ENCODE measurements at places on chromosomes 7 and 10. TPM values are rescaled to one million over a fixed set of nuclear protein-coding genes. Genes with fewer than 3 reads are reported as not detected.
A peak's percentile ranks its signal among the peaks of the same experiment; 100 is the strongest.

The SLC39A12 gene
- polyA plus RNA-seq = not detected

The PNLIP gene
- polyA plus RNA-seq = not detected

The AKR1C2 gene
- polyA plus RNA-seq = 19.8 TPM

The ZC3HAV1L gene
- 9.8 TPM for polyA plus RNA-seq

The PRRT4 gene
- polyA plus RNA-seq = not detected

The COL1A2 gene
- polyA plus RNA-seq = 9,902 TPM

The GNG11 gene
- polyA plus RNA-seq = 84.7 TPM

The CYP2C18 gene
- not detected for polyA plus RNA-seq

The CTBP2 gene
- polyA plus RNA-seq = 54.5 TPM

The GIMAP5 gene
- polyA plus RNA-seq = not detected

The BMPR1A gene
- polyA plus RNA-seq = 16.5 TPM

The SPRN gene
- polyA plus RNA-seq = 0.32 TPM

The PPP1R9A gene
- not detected for polyA plus RNA-seq

The RGR gene
- not detected for polyA plus RNA-seq

The TUBB8 gene
- polyA plus RNA-seq = not detected

The CPA2 gene
- polyA plus RNA-seq = not detected

The ALOX5 gene
- polyA plus RNA-seq = not detected

The GNGT1 gene
- not detected for polyA plus RNA-seq

The TAS2R41 gene
- not detected for polyA plus RNA-seq

- DNase-seq = no peak
Observed at GRCh38 chr7:103854611-103855010, 134.8 kb downstream of the RELN start.

GRCh38 chr7:105613611-105614330 is 32.5 kb upstream of the EFCAB10 start:
- DNase-seq = no peak

GRCh38 chr10:122446668-122447423 is 7.6 kb upstream of the ARMS2 start:
- peak; percentile 12 for DNase-seq

- DNase-seq = no peak
Observed at GRCh38 chr7:81926-82756, 110.2 kb upstream of the FAM20C start.

GRCh38 chr7:135980665-135981180 is 3.6 kb upstream of the MTPN start:
- peak; percentile 90 for DNase-seq

DNA sequence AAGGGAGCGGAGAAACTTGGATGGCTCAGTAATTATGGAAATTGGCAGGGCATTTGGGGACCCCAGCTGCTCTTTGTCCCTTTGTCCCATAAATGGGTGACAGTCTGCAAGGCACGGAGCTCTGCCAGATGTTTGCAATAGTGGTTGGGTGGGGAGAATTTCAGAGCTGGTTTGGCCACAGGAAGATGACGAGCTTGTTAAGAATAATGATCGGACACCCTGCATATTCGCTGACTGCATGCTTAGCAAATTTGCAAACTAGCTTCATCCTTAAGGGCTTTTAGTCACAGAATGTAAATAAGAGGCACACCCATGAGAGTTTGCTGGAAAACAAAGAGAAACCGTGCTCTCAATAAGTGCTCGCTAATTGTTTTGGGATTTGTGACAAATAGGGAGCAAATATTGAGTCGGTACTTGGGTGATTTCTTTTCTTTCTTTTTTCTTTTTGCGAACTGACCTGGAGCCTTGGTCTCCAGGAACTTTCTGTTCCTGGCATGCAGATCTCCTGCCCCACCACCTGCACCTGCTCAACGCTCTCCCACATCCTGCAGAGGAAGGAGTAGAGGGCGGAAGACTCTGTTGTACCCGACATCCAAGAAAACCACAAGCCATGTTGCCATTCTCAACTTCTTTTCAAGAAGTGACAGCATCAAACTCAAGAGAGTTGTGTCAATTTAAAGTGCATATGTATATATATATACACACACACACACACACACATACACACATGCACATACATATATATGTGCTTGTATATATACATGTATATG is 238.9 kb downstream of the CAMK1D start:
- DNase-seq = peak; percentile 36

DNA sequence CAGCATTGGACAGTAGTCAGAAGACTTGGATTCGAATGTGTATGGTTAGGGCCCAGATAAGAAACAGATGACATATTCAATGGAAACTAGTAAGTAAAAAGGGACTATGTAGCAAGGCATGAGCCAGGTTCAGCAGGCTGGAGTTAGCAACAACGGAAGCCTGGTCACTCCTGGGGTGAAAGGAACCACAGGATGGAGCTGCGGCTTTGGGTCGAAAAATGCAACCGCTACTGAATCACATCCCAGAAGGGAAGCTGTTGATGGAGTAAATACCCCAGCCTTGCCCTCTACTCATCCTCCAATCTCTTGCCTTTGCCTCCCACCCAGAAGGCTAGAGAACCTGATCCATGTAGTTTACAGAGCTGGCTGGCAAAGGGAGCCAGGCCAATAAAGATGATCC is 37.5 kb upstream of the EGR2 start:
- no peak for DNase-seq

GRCh38 chr10:70874061-70874460 is 14.3 kb downstream of the PCBD1 start:
- DNase-seq = no peak

DNA sequence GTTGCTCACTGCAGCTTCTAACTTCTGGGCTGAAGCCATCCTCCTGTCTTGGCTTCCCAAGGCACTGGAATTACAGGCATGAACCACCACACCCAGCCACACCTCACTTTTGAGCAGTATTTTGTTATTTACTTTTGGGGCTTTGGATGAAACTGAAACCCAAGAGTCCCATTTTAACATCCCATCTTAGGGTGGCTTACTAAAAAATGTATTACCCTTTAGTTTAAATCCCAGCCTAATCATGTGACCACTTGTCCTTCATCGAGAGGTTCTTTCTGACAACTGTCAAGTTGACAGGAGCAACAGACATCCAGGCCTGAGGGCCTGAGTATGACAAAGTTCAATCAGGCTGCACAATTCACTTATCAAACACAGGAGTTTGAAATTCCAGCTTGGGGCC is 33.6 kb downstream of the C10orf67 start:
- DNase-seq = no peak

- peak; percentile 83 for DNase-seq
Observed at GRCh38 chr7:6252341-6252746, 20.1 kb downstream of the CYTH3 start.

DNA sequence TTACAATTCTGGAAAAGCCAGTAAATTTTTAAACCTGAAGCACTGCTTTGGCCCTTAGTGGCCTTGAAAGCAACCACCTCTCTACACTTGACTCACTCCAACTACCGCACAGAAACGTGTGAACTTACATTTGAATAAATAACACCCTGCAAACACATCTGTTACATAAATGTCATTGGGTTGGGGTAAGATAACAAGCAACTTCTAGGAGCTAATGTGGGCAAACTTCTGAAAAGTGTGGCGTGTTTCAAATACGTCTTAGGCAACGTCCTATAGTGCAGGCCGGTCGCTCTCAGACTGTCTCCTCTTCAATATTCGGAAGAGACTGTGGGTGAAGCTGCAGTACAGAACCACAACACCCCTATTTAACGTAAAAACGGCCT is 474 bp downstream of the ORC5 start:
- DNase-seq = peak; percentile 55

- DNase-seq = peak; percentile 62
Observed at GRCh38 chr10:77291596-77292505, 345.8 kb downstream of the KCNMA1 start.

- DNase-seq = no peak
Observed at GRCh38 chr10:35934642-35934995, 292.5 kb upstream of the FZD8 start.

- no peak for DNase-seq
Observed at GRCh38 chr7:53541475-53541874, 506.0 kb downstream of the POM121L12 start.

DNA sequence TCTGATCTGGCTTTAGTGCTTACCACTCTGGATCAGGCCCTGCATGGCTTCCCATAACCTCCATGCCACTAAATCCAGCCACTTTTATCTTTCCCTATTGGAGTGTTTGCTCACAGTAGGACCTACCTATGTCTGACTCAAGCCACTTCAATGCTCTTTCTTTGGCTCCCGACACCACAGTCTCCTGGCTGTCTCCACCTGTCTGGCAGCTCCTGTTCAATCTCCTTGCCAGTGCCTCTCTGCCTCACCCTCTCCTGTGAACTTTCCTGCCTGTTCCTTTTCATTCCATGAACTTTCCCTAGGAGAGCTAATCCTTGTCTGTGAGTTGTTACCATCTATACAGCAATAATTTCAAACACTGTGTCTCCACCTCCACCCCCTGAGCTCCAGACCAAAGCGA is 82.6 kb upstream of the UCN3 start:
- no peak for DNase-seq

- peak; percentile 93 for DNase-seq
Observed at GRCh38 chr7:4774658-4775249, 669 bp upstream of the AP5Z1 start.

DNA sequence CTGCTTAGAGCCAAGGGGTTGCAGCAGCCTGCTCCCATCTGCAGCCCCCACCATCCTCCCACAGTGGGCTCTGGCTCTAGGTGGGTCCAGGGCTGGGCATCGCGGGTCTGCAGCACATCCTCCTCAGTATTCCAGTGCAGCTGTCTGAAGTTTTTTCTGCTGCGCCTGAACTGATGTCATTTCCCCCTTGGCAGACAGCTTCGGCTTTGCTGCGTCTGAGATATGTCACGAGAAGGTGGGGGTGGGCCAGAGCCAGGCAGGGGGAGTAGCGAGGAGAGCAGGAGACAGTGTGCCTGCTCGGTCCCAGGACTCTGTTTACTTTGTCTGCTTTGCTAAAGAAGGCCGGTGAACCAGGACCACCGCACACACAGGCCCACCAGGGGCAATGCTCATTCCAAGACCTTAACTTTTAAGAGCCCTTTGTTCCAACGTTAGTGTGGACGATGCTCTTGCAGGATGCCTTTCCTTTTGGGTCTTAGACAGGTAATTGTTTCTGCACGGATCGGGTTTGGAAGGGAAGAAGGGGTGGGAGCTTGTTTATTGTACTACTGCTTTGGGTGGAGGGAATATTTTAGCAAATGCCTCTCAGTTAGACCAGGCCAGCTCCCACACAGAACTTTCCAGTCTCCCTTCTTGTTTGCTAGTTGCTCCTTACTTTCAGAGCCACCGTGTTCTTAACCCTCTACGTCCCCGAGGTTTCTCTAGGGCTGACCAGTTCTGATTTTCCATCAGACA is 32.4 kb downstream of the WBP1L start:
- DNase-seq = peak; percentile 87

GRCh38 chr10:78278058-78278404 is 244.4 kb downstream of the RPS24 start:
- DNase-seq = peak; percentile 84

DNA sequence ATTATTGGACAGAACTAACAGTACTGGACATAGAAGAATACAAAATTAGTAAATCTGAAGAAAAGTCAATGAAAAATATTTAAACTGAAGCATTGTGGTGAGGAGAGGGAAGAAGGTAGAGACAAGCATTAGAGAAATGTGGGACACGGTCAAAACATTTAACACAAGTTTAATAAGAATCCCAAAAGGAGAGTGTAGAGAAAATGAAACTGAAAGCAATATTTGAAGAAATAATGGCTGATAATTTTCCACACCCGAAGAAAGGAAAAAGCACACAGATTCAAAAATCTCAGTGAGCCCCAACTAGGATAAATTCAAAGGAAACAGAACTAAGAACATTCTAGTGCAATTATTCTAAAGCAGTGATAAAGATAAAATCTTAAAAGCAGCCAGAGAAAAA is 126.4 kb upstream of the LRRTM3 start:
- peak; percentile 9 for DNase-seq

- peak; percentile 75 for DNase-seq
Observed at GRCh38 chr7:30920584-30921539, 9.2 kb downstream of the AQP1 start.

- peak; percentile 51 for DNase-seq
Observed at GRCh38 chr7:121366852-121367431, 29.2 kb downstream of the FAM3C start.

DNA sequence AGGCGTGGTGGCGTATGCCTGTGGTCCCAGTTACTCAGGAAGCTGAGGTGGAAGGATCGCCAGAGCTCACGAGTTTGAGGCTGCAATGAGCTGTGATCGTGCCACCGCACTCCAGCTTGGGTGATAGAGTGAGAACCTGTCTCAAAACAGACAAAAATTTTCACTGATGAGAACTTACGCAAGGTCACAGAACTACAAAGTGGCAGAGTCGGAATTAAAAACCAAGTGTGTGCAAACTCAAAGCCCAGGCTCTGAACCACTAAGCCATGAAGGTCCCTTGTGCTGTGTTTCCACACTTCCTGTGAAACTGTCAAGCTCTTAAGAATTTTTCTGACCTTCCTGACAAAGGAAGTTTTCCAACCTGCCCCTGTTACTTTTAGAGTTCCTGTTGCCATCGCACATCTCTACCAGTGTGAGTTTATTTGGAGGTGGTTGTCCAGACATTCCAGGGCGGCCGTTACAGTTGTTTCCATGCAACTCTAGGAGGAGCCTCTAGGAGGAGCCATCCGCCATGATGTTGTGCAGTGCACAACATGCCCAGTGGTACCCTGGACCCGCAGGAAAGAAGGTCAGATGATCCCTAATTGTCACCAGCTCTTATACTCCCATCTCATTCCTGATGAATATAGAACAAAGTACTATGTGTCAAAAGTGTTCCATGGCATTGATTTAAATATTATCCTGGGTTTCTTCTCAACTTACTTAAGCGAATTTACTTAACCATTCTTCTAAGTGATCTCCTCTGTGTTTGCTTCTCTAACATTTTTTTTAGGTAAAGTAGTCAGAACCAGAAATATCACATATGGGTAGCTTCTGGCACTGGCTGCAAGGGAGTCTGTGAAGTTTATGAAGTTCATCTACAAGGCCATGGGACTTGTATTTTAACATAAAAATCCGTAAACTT is 49.0 kb upstream of the LYZL1 start:
- DNase-seq = peak; percentile 32

- no peak for DNase-seq
Observed at GRCh38 chr7:133320891-133321290, 68.0 kb downstream of the EXOC4 start.
